H1 (cell line): ENCODE measurements at places on chromosomes 5 and 9.

GRCh38 chr5:111813537-111813936, 56.5 kb upstream of the NREP start:
- H3K27ac ChIP-seq = no peak overlapping the region
- no peak overlapping the region for H3K4me3 ChIP-seq
- DNase-seq = no peak
- no peaks in the 10 kb centered on the region for H3K36me3 ChIP-seq
- no peaks in the 10 kb centered on the region for H3K27me3 ChIP-seq

DNA sequence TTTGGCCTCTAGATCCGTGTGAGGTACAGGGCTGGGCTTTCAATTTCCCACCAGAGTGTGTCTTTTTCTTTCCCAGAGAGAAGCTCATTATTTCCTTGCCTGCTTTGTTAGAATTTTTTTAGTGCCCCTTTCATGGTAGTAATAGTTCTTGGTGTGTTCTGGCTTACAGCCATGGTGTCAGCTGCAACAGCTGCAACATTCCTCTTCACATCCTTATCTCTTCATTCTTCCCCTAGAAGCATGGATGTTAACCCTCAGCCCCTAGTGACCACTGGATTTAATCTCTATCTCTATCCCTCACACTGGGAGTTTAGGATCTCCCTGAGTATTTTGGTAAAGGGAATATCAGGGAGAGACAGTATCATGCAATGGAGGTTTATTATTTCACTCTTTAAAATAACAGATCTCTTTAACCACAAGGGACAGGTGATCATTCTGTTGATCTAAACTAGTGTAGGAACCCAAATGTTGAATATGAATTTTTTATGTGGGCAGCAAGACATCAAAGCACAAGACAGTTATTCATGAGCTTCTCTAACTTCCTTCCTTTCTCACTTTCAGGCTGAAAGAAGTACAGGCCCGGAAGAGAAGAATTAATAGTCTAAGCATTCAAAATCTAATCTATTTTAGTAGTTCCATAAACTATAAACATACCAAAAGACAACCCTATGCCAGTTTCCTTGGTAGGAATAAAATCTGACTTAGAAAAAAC, 160.2 kb downstream of the FAM170A start:
- no peak overlapping the region for H3K4me3 ChIP-seq
- no peaks in the 10 kb centered on the region for H3K27me3 ChIP-seq
- no peak overlapping the region for H3K27ac ChIP-seq
- H3K4me1 ChIP-seq = no peaks in the 10 kb centered on the region
- no peaks in the 10 kb centered on the region for H3K36me3 ChIP-seq

DNA sequence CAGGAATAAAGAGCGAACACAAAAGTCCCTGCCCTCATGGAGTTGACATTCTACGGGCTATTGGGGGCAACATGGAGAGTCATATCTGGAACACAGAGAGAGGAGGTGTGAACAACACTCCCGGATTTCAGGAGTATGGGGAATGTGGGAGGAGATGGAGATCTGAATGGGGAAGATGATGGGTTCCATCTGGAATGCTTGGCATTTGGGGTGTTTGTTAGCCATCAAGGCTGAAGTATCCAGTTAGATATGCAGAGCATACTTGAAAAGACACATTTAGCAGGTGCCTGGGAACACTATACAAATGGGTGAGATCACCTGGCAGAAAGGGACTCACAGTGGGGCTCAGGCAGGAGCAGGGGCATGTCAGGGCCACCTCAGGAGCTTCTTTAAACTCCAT, 61.1 kb downstream of the EGFLAM start:
- H3K4me3 ChIP-seq = no peak overlapping the region
- no peak overlapping the region for H3K27ac ChIP-seq
- H3K4me1 ChIP-seq = no peaks in the 10 kb centered on the region
- H3K36me3 ChIP-seq = no peaks in the 10 kb centered on the region
- no peaks in the 10 kb centered on the region for H3K27me3 ChIP-seq

DNA sequence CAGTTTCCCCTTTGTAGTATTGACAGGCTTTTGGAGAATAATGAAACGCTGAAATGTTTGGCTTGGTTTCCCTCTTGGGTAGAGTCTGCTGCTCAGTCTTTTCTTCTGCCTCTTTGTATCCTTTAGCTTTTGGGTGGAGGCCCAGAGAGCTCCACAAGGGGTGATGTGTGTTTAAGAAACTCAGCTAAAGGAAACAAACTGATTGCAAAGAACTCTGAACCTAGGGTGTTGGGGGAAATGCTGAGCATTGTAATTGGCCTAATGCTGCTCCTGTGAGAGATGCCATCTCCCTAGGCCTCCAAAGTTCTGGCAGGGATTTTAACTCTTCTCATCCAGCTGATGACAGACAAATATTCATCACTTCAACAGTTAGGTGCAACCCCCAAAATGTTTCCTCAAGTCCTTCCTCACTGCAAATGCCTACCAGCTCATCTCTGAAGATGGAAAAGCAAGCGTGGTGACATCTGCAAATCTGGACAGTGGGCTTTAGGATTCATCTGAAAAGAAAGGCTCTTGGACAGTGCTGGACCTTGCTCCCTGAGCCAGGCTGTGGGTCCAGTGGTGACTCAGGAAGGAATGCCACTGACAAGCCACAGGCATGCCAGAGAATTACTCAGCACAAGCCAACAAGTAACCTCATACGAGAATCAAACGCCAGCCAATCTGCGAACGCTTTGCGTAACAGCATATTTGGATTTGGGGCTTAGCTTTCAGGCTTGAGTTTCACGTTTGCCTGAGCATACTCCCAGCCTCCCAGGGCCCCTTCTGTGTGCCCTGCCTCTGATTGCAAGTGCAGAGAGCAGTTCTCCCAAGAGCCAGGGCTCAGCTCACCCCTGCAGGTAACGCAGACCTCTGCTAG, 30.5 kb upstream of the ZSWIM6 start:
- peaks cover 8% of the 10 kb centered on the region for H3K4me1 ChIP-seq
- no peak for DNase-seq
- H3K36me3 ChIP-seq = no peaks in the 10 kb centered on the region
- H3K4me3 ChIP-seq = no peak overlapping the region
- no peaks in the 10 kb centered on the region for H3K27me3 ChIP-seq

DNA sequence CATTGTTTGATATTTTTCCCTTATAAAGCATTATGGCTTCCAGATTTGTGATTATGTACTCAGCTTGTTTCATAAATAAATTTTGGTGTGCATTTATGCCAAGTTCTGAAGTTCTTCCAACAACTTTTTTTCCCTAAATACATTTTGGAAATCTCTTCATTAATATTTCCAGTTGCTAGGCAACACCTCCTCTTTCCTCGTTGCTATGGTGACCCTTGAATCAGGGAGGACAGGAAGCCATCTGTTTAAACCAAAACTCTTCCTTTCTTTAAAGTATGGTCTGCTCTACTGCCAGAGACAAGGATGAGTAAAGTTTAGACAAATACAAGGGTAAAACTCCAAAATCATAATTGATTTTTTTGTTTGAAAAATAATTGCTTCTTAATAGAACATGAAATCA, 779.3 kb downstream of the CDH9 start:
- no peak overlapping the region for H3K4me3 ChIP-seq
- no peaks in the 10 kb centered on the region for H3K27me3 ChIP-seq
- no peaks in the 10 kb centered on the region for H3K36me3 ChIP-seq
- H3K4me1 ChIP-seq = no peaks in the 10 kb centered on the region
